ENCODE measurements at places on chromosomes 13 and 19.

DNA sequence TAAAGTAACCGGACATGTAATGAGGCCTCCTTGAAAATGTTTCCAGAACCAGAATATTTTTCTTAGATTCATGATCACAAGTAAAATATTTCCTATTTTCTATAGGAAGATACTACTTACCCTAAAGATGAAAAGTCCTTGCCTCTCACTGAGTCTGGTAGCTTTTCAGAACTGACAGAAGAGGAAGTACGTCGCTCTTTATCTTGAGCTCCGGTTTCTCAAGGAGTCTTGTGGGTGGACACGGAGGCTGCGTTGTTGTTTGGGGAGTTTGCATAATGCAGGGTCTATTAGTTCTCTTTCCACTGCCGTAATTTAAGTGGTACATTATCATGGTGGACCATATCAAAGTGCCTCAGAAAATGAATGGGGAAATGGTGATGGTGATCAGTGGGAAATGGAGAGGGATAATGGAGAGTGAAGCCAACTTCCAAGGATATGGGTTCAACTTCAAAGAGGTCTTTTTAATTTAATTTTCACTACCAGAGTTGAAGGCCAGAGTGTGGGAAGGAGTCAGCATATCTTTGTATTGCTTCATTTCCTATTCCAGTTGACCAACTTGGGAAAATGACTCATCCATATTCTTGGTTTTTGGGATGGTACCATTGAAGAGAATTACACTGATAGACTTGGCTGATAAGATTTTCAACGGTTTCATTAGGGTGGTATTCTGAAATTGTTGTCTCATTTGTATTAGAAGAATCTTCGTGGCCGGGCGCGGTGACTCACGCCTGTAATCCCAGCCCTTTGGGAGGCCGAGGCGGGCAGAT lies 23.4 kb downstream of the MBD3L2B start:
- DNase-seq: no peak

DNA sequence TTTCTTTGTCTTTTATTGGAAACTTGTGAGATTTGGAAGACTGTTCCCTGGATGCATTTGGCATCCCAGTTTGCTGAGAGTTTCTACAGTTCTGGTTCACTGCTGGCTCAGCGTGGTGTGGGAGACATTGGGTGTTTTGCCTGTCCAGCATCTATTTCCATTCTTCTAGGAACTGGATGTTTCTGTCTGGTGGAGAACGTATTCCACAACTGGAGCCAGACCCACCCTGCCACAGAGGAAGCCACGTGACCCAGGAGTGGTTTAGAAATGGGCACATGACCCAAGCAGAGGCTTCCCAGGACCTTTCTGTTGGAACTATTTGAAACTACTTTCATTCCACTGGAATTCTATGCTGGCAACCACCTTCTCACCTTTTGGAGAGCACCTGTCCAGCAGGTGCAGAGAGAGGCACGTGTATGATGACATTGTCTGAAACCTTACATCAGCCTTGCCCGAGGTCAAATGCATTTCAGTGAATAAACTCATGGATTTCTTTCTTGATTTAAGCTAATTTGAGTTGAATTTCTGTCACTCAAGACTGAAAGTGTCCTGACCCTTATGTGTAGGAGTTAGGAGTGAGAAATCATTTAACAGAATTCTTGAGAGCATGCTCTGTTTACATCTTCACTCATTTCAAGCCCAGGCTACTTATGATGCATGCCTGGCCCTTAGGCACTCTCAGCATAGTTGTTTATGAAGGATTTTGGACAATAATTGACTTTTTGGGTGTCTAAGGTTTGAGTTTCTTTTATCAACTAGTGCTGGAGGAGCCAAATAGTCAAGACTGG lies 121.8 kb downstream of the AKAP11 start:
- DNase-seq: no peak

- no peak for DNase-seq
Measured at GRCh38 chr13:108958013-108958376, 328.6 kb downstream of the MYO16 start.

DNA sequence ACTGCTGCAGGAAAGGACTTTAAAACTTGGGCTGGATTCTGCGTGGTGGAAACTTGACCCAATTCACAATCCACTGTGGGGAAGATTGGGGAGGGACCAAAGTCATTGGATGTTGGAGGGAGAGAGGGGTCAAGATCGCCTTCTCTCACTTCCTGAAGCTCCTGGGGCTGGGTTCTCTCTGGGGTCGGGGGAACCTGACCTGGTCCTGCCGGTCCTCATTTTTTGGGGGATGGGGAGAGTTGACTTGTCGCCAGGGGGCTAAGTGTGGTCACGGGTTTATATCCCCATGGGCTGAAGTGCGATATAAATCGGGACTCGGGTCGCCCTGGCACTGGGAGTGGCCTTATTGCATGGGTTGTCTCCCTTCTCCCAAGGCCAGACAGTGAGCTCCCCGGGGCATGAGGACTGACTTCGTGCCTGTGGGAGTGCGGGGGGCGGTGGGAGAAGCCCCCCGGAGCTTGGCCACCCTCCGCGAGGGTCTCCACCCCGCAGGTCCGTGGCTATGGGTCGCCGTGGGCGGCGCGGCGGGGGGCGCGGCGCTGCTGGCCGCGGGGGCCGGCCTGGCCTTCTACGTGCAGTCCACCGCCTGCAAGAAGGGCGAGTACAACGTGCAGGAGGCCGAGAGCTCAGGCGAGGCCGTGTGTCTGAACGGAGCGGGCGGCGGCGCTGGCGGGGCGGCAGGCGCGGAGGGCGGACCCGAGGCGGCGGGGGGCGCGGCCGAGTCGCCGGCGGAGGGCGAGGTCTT lies 6.3 kb downstream of the ICAM5 start:
- no peak for DNase-seq

DNA sequence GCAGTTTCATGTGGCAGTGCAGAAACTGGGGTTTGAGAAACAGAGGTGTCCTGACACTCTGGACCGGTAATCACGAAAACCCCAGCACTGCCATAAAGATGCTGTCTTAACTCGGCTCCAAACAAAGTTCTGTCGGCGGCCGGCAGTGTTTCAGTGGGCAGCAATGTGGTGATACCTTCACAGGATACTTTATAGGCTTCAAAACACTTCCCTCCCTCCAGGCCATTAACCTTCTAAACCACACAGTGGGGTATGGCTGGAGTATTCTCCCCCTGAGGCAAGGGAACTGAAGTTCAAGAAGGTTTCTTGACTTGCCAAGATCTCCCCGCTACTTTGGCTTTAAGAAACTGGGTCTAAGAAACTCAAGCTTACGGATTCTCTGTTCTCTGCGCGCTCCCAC lies 1.1 kb downstream of the RUBCNL start:
- DNase-seq: no peak

DNA sequence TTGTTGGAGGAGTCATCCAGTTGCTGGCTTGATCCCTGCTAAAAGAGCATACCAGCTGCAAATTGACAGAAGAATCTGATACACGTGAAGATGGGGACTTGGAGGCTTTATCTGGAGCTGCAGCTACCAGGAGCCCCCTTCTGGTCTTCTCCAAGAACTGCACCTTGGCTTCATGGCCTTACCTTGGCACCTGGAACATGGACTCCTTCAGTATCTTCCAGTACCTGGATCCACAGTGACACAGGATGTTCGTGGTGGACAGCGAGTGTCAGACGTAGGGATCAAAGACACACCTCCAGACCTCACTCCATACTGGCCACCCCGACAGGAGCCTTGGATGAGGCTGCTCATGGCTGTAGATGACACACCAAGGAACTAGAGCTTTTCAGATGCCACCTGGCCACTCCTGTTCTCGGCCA lies 9.9 kb upstream of the ACSBG2 start:
- no peak for DNase-seq

DNA sequence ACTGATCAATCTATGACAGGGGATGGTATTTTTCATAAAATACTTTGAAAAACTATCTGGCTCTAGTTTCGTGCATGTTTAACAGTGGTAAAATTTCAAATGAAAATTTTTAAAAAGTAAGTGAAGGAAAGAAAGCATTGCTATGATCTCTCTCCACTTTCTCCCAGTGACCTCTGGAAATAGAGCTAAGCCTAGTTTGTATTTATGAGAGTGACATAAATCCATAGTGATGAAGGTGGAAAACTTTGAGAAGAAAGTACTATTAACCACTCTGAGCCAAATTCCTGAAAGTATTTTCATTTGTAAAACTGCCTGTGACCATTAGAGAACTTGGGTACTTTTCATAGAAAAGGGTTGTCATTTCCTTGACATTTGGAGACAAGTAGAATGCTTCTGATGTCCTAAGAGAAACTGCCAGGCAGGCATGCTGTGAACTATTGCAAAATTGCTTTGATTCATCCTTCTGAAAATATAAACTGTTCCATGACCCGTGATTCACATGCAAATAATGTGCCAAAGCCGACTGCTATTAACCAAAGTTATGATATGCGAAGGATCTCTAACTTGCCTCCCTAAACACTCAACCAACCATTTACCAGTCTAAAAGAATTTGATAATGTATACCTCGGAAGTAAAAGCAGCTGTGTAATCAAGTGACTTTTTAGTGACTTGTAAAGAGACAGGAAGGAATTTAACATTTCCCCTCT lies 133.2 kb downstream of the VWA8 start:
- DNase-seq: no peak

All from hippocampal formation (tissue), 2 donors.